ENCODE measurements at places on chromosomes 6 and 20. TPM values are rescaled to one million over a fixed set of nuclear protein-coding genes. Genes with fewer than 3 reads are reported as not detected.

- peak; percentile 45 for DNase-seq
Observed at GRCh38 chr20:57834306-57835073, 124.7 kb upstream of the PMEPA1 start.

DNA sequence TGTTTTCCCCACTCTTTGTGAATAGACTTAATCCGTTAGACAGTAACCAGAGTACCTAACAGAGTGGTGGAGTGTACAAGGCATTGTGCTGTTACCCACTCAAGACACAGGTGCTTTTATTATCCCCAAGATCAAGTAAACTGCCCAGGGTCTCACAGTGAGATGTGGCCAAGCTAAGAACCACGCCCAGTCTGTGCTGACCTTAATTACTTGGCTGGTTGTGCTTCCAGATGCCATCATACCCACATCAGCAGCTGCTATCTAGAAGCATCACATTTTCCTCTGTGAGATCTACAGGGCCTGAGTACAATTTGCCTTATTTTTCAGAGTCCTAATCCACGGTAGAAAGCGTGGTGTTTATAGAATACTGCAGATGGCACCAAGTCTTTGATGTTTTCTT lies 70.3 kb downstream of the GFRA4 start:
- no peak for DNase-seq

DNA sequence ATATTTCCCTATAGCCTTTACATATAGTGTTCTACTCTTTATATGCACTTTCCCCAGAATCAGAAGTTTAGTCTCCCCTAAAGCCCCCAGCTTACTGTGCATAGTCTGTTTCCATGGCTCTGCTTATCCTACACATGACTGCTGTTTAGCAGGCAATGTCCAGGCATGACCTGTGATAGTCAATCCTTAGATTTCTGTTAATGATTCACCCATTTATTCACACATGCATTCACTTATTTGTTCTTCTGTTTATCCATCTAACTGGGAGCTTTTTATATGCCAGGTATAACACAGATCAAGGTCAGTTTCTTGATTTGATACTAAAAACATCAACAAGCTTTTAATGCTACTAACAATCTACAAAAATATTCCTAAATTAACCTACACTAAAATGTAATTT lies 300.8 kb downstream of the PHF3 start:
- DNase-seq: no peak

GRCh38 chr6:24927985-24928745 lies 7.6 kb downstream of the RIPOR2 start:
- no peak for DNase-seq

GRCh38 chr20:38098952-38099351 lies 65.4 kb downstream of the RPRD1B start:
- DNase-seq: no peak

GRCh38 chr20:40746251-40746650 lies 57.2 kb upstream of the MAFB start:
- no peak for DNase-seq

DNA sequence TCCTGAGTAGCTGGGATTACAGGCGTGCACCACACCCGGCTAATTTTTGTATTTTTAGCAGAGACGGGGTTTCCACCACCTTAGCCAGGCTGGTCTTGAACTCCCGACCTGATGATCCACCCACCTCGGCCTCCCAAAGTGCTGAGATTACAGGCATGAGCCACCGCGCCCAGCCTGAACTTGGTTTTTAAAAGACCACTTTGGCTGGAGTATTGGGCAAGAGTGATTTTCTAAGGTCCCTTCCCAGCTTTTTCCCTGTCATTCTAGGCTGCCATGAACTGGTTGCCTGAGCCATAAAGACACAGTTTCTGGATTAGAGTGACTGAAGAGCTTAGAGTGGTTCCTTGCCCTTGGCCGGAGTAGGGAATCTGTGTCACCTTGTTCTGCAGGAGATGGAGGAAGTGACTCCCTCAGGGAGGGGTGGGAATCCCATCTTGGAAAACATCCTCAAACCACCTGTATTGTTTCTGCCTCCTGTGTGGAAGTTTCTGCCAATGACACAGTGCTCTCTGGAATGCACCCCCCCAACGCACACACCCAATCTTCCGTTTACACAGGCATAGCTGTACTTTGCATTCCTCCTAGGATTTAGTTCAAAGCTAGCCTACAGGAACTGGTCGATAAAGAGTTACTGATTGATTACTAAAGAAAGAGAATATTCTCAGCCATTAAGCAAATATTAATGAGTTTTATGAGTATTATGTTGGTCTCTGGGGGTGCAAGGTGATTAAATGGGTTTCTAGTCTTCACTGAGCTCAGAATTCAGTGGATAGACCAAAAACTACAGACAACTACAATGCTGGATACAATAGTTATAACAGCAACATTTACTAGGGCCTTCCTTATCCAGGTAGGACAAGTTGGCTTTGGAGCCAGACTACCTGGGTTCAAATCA lies 18.2 kb downstream of the BCL2L1 start:
- DNase-seq: no peak

Gene SYTL3
- total RNA-seq: 10.8 TPM

GRCh38 chr6:10410207-10411050 lies 4.4 kb downstream of the TFAP2A start:
- no peak for DNase-seq

DNA sequence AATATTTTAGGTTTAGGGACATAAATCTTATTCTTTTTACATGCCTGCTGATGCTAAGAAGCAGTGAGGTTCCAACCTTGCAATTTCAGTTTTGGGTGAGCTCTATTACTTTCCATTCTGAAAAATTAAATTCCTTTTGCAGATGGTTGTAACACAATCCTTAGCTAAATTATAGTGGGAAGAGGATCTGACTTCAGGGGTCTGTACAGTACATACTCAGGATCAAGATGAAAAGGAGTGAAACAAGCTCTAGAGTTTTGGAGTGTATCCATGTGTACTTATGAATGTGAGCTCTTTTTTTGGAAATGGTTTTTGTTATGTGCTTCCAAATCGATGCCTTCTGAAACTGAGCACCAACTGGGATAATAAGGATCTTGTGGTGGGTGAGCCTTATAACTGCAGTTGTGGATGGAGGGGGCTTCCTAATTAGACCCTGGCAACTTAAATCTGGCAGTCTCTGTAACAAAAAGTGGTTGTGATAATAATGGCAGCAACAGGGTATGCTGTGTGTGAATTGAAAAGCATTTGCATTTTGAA lies 218.8 kb upstream of the MAP3K7 start:
- no peak for DNase-seq
